ENCODE measurements at places on chromosomes 5 and 9.

GRCh38 chr5:56813302-56813701, 2.0 kb upstream of the MAP3K1 start:
- DNase-seq, result no peak

DNA sequence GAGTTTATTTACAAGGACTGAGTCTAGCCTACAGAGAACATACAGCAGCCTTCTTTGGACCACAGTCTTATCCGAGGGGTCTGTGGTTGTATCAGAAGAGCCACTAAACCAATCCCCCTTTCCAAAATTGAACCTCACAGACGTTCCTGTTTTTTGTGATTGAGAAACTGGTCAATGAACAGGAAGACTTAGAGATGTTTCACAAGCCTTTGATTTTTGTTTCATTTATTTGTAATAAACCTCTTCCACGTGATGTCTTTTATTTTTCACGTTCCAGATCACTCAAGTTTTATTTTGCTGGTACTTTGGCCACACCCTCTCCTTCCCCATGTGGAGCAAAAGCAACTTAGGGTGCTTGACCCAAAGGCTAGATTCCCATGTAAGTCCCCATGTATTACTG, 16.1 kb downstream of the CCT5 start:
- DNase-seq, result no peak

GRCh38 chr9:137026828-137027227, 1.2 kb downstream of the ABCA2 start:
- DNase-seq, result no peak

- DNase-seq, result no peak
Measured at GRCh38 chr5:59178071-59178470, 595.2 kb downstream of the RAB3C start.

DNA sequence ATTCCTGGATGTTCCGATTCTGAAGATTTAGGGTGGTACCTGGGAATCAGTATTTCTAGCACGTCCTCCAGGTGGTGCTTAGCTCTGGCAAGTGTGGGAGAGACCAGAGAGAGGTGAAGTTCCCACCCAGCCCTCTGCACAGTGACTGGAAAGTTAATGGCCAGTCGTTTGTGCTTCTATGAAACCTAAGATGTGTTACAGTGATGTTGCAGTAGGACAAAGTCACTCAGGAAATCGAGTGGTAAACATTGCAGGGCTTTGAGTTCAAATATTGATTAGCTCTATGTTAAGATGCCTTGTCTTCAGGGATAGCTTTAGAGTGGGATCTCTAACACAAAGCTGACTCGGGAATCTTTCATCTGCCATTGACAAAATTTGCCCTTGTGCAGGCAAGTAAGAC, 55.6 kb downstream of the PIK3R1 start:
- DNase-seq, result no peak

DNA sequence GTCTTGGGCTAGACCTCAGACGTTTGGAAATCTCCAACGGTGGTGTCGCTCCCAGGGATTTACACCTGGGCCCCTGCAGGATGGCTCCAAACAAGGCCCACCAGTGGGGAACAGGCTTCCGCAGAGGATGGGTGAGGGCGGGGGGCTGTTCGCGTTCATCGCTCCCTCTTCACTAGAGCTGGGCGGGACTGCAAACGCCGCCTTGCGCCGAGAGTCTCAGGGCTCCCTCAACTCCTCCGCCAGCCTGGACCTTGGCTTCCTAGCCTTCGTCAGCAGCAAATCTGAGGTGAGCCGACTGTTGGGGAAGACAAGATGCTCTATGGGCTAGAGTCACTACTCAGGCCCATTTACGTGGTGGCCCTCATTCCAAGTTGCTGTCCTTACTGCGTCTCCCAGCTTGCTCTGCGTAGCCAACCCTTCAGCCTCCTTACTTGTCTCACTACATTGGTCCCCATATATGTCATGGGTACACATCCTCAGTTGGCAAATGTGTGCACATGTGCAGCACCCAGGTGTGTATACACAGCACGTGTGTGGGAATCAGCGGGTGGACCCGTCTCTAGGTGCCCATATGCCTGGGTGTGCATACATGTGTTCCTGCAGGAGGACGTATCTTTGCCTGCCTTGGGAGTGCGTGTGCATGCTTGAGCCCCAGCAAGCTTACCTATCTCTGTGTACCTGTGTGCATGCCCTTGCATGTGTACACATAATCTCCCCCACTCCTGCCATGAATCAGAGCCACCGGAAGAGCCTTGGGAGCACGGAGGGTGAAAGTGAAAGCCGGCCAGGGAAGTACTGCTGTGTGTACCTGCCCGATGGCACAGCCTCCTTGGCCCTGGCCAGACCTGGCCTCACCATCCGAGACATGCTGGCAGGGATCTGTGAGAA, 10.5 kb downstream of the RGS14 start:
- DNase-seq, result no peak

Measured in NK-92 treated with Interleukin-12 subunit alpha and Interleukin-12 subunit beta, amount 100 ng/mL, for 24 hours (cell line).